ENCODE measurements at places on chromosomes 7 and 10. TPM values are rescaled to one million over a fixed set of nuclear protein-coding genes. Genes with fewer than 3 reads are reported as not detected.

CAMK2B gene
- polyA plus RNA-seq = 1.6 TPM

SPAG6 gene
- polyA plus RNA-seq = 0.04 TPM

- no peak overlapping the region for H3K4me3 ChIP-seq
- no peak for DNase-seq
- no peaks in the 10 kb centered on the region for H3K36me3 ChIP-seq
- H3K27ac ChIP-seq = no peak overlapping the region
Measured at GRCh38 chr10:77261146-77261545, 376.5 kb downstream of the KCNMA1 start.

- H3K27me3 ChIP-seq = no peaks in the 10 kb centered on the region
- DNase-seq = no peak
- no peak overlapping the region for H3K27ac ChIP-seq
- peaks cover 32% of the 10 kb centered on the region for H3K36me3 ChIP-seq
Measured at GRCh38 chr7:73483171-73483570, 38.9 kb downstream of the BAZ1B start.

- no peak for DNase-seq
- H3K4me1 ChIP-seq = no peaks in the 10 kb centered on the region
- no peak overlapping the region for H3K27ac ChIP-seq
- H3K36me3 ChIP-seq = no peaks in the 10 kb centered on the region
- no peaks in the 10 kb centered on the region for H3K27me3 ChIP-seq
- no peak overlapping the region for H3K4me3 ChIP-seq
Measured at GRCh38 chr7:91169830-91170191, 94.4 kb upstream of the FZD1 start.

DNA sequence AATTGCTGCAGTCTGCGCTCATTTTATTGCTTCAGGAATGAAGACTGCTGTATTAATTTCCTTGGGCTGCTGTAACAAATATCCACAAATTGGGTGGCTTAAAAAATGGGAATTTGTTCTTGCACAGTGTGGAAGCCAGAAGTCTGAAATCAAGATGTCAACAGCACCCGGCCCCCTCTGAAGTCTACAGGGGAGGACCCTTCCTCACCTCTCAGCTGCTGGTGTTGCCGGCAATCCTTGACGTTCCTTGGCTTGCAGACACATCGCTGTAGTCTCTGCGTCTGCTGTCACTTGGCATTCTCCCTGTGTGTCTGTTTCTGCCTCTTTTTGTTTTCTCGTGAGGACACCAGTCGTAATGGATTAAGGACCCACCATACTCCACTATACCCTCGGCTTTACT is 166.2 kb downstream of the PTPN20 start:
- H3K4me3 ChIP-seq = no peak overlapping the region
- no peaks in the 10 kb centered on the region for H3K4me1 ChIP-seq
- no peaks in the 10 kb centered on the region for H3K27me3 ChIP-seq
- no peak for DNase-seq
- H3K27ac ChIP-seq = no peak overlapping the region
